ENCODE measurements at places on chromosomes 6 and 20.

DNA sequence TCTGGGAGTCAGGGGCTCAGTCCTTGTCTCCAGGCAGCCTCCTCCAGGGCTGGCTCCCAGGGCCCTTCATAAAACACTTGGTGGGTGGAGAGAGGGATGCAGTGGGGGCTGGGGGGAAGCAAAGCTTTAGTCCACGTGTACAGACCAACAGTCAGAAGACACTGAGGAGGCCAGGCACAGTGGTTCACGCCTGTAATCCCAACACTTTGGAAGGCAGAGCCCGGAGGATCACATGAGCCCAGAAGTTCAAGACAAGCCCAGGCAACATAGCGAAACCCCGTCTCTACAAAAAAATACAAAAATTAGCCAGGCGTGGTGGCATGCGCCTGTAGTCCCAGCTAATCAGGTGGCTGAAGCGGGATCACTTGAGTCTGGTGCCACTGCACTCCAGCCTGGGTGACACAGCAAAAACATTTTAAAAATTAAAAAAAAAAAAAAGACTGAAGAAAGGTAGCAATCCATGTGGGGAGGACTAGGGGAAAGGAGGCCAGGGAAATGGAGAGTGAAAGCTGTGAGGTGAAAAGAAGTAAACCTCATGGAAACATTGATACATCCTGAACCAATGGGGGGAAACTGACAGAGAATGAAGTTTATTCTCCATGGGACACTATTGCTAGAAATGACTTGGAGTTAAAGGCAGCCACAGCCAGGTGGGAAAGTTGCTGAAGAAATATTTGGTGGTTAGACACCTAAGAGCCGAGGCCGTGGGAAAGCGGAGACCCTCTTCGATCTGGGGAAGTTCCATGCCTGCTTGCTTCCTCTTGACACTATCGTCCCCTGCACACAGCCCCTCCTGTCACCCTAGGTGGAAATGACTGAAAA, 35.4 kb downstream of the PIM1 start:
- DNase-seq, result peak; percentile 19

DNA sequence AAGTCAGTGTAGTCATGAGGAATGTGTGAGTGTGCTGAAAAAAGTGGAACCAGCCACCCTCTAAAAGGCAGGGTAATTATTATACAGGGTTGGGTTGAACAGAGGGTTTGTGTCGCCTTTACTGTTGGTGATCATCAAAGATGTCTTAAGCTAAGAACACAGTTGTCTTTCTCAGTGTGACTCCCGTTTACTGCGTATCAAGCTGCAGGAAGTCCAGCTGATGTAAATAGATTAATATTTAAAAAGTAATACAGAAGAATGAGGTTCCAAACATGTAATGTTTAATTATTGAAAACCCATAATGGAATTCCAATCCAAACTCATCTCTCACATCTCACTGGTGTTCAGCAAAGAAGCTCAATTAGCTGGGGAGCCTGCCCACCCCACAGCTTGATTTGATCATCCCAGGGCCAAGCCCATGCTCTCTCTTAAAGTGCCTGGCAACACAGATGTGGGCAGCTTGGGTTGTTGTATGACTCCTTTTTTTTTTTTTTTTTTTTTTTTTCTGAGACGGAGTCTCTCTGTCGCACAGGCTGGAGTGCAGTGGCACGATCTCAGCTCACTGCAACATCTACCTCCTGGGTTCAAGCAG, 127.5 kb downstream of the SOBP start:
- no peak for DNase-seq

- no peak for DNase-seq
Observed at GRCh38 chr6:50585441-50586330, 127.6 kb upstream of the TFAP2D start.

GRCh38 chr6:33827546-33828451, 24.0 kb upstream of the MLN start:
- no peak for DNase-seq
